ENCODE measurements at places on chromosomes 12 and 14.

DNA sequence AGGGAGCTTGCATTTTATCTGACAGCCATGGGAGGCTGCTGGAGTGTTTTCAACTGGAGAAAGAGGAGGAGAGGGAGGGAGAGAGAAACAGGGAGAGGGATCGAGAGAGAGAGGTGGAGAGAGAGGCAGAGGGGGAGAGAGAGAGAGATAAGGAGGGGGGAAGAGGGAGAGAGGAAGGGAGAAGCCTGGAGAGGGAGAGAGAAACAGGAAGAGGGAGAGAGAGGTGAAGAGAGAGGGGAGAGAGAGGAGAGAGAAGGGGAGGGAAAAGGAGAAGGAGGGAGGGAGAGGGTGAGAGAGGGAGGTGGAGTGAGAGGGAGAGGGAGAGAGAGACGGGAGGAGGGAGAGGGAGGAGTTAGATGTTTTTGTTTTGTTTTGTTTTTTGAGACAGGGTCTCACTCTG lies 45.6 kb downstream of the DNAH10 start:
- peak; percentile 2 for DNase-seq

DNA sequence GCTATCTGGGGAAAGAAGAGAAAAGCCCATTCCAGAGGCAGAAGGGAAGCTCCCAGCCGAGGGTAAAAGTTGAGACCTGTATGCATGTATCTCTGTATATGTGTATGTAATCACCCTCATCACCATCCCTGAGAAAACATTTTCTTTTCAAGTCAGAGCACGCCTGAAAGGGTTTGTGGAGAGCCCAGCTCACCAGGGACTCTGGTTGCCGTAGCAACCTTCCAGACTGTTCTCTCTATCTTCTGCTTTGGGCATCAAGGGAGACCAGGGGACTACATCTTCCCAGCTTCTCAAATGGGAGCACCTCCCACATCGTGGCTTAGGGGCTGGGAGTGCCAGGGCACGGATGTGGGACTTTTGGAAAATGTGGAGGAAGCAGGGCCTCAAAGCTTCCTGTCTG lies 93.5 kb downstream of the GALNT8 start:
- no peak for DNase-seq

GRCh38 chr14:87045956-87046355 lies 947.0 kb downstream of the GALC start:
- no peak for DNase-seq

- DNase-seq, result peak; percentile 51
These were observed 22.8 kb upstream of the OASL start for GRCh38 chr12:121061831-121062230.
